Astrocyte of the spinal cord (primary cell): ENCODE measurements at places on chromosomes 5 and 9.

DNA sequence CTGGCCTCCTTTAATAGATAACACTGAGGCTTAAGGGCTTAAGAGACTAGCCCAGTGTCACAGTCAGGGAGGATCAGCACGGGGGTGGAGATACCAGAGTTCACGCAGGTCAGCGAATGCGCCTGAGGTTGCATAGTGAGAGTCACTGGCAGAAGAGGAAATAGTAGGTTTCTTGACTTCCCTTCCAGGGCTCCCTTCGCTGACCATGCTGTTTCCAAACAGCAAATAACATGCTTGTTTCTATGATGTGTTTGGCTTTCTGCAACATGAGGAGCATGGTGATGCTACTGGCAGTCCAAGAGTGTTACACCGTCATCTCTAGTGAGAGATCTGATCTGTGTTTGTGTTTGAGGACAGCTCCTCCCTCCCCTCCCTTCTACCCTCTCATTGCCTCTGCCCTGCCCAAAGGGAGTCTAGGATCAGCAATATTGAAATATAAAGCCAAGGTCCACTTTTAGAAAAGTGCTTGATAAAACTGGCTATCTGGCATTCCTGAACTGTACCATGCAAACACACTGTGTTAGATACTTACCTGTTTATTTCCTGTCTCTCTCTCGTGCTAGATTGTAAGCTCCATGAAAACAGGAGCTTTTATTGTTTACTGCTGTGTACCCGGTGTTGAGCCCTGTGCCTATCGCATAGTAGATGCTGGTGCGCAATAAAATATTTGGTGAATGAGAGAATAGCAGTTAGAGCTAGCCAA is 12.3 kb downstream of the TLE4 start:
- no peak for DNase-seq

DNA sequence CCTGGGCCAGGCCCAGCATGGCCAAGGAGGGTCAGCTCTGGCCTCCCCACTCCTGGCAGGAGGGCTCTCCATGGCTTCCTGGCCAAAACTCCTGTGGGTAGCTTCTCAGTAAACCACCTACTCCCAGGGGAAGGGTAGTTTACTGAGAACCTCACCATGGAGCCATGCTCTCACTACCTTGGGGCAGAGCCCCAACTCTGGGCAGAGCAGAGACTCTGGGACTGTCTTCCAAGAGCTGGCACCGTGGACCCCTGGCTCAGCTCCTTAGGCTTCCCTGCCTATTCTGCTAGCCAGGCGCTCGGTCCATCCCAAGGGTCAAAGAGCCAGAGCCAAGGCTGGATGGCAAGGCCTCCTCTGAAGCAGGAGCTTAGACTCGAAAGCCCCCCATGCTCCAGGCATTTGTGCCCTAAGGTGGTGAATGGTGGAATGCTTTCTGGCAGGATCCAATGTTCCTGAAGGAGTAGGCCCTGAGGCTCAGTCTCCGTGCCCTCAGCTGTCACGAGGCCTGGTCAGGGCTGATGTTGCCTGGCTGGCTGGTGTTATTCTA is 19.6 kb downstream of the TCF7 start:
- DNase-seq = no peak

- peak; percentile 95 for DNase-seq
Observed at GRCh38 chr5:84287951-84288350, 96.7 kb downstream of the EDIL3 start.

GRCh38 chr5:141811287-141812155 is 66.7 kb downstream of the PCDH1 start:
- no peak for DNase-seq

- DNase-seq = peak; percentile 69
Observed at GRCh38 chr9:96327694-96328352, 25.8 kb upstream of the HSD17B3 start.

- no peak for DNase-seq
Observed at GRCh38 chr9:84670138-84671041, 861 bp downstream of the NTRK2 start.

DNA sequence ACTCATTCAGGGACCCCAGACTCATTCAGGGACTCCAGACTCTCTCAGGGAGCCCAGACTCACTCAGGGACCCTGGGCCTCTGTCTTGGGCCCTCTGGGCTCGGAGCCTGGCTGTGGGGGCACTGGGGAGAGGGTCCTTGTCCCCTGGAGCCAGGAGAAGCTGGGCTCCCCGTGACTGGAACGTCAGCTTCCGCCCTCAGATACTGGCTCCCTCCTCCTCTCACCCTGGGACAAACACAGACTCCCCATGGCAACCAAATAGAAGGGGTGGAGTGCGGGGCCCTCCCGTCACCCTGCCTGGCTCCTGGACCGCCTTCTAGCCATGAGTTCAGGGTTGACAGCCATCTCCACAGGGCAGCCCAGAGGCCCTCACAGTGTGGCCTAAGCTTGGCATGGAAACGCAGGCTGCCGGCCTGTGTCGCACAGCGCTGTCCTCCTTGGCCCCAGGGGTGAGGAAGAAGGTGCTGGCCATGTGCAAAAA is 27.6 kb downstream of the ZDHHC11B start:
- no peak for DNase-seq

DNA sequence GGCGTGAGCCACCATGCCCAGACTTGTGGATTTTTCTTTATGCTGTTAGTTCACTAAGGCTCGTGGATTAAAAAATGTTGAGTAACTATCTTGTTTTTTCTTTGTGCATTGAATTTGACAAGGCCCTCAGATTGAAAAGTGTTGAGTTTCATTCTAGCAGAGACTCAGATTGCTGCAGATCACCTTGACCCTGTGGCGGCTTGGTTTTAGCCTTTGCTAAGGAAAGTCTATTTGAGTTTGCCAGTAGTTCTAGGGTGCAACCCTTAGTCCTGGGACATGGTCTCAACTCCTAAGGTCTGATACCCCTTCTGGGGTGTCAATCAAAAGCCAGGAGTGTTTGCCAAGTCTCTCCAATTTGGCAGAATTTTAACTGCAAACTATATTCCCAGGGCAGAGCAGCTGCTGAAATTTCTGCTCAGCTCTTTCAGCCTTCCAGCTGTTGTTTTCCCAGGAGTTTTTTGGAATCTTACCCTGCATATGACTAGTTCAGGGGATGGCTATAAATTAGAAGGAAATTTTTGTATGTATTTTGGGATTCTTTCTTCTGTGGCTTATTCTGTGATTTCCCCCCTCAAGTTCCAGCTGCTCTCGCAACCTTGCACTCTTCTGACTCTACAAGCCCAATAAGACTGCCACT is 84.3 kb upstream of the HAND1 start:
- no peak for DNase-seq

GRCh38 chr9:35186524-35186923 is 24.7 kb downstream of the UNC13B start:
- no peak for DNase-seq

GRCh38 chr5:162769019-162769418 is 668.4 kb upstream of the CCNG1 start:
- no peak for DNase-seq

DNA sequence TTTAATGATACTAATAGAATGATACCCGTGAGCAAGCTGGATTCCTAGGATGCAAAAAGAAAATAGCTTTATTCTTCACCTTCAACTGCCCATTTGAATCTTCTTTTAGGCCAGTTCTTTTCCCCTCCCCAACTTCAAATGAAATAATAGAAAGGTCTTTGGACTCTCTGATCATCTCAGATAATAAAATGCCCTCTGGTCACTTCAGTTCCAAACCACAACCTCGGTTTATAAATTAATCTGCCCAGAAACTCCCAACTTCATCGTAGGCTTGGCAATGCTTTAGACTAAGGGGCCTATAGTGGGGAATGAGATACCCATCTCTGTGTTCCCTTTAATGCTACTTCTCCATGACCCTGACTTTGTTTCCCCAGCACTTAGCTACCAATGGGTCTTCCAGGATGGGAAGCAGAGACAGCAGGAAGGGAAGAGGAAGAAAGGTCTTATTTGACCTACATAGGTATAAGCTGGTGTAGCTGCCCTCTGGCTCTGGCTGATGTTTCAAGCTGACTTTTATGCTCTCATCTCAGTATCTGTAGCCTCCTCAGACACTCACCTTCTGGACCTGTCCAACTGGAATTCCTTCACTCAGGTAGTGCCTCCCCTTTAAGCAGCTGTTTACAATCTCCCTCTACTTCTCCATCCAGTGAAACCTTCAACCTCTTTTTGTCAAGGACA is 47.2 kb upstream of the RAD23B start:
- no peak for DNase-seq

- no peak for DNase-seq
Observed at GRCh38 chr5:95812074-95812471, 10.5 kb downstream of the GLRX start.

GRCh38 chr5:139561655-139562451 is 714 bp downstream of the UBE2D2 start:
- peak; percentile 22 for DNase-seq

- no peak for DNase-seq
Observed at GRCh38 chr9:32260151-32260862, 124.1 kb upstream of the ACO1 start.

GRCh38 chr5:9466697-9467096 is 79.2 kb downstream of the SEMA5A start:
- no peak for DNase-seq

DNA sequence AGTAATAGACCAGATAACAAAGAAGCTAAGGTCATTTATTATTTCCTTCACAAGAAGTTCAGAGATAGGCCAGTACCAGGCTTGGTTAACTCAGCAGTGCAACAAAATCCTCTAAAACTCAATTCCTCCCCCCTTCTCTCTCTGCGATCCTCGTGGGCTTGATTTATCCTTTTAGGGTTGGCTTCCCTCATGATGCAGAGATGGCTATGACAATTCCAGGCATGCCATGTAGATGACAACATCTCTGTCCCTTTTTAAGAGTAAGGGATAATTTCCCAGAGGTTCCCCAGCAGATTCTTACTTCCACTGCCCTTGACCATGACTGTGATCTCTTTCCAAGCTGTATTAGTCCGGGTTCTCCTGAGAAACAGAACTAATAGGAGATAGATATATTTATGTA is 28.7 kb upstream of the DAP start:
- no peak for DNase-seq

DNA sequence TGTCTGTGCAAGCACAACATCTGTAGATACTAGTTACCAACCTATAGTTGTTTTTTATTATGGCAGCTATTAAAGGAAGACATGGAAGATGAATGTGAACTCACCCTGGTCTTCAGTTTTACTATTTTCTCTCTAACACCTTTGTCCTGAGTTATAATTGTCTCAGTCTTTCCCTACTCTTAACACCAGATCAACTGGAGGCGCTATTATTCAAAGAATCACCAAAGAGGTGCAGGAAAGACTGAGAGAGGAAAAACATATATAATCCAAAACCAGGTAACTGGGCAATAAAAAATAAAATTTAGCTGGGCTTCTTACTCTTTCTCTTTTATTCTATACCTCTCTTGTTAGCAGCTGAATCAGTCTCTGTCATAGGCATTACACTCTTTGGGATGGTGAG is 134.2 kb upstream of the C6 start:
- DNase-seq = no peak

DNA sequence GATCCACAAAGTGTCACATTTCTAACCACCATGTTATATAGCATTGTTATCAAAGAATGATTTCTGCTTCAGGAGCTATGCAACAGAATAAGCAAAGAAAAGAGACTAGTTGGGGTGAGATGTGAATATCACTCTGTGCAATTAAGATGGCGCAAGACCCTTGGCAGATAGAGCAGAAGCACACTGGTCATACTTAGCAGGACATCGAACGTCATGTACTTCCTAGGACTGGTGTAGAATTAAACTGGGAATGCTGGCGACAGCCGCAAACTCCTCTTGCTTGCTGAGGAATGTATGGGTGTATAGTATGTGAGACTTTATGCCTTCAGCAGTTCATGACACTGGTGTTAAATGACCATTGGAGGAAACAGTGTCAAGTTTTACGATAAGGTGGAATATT is 207.0 kb downstream of the LRRC70 start:
- no peak for DNase-seq

GRCh38 chr5:61401726-61402125 is 69.7 kb downstream of the ZSWIM6 start:
- peak; percentile 72 for DNase-seq

- DNase-seq = no peak
Observed at GRCh38 chr5:126801174-126801991, 24.4 kb downstream of the LMNB1 start.

GRCh38 chr5:101253096-101253495 is 350.0 kb upstream of the ST8SIA4 start:
- DNase-seq = no peak

GRCh38 chr9:18707489-18708205 is 233.7 kb downstream of the ADAMTSL1 start:
- no peak for DNase-seq

DNA sequence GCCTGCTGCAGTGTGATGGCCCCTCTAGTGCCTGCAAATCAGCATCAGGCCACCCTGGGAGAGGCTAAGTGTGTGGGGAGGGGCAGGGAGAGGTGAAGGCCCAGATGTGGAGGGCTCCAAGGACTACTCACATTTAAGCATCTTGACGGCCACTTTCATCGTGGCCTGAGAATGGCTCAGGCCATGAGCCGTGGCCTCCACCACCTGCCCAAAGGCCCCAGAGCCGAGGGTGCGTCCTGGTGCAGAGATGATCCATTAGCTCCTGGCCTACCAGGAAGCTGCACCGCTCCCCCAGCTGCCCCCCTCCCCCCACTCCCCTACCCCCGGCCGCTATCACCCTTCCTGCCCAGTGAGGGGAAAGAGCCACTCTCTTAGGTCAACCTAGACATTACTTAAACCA is 31.0 kb downstream of the PDGFRB start:
- no peak for DNase-seq

DNA sequence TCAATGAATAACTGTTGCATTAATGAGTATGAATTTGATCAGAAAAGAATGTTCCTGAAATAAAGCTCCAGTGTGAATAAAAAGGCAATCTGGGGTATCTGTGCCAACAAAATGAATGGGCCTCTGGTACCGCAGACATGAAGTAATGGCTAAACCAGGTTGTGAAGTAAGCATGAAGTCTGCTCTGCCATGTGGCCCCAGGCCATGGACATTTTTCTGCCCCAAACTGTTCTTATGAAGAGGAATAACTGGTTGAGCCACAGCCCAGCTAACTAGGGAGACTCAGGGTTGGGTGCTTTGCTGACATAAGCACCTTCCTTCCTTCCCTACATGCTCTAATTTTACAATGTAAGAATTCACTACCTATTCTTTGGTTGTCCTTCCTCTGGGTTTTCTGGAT is 147.4 kb upstream of the LRRTM2 start:
- no peak for DNase-seq

DNA sequence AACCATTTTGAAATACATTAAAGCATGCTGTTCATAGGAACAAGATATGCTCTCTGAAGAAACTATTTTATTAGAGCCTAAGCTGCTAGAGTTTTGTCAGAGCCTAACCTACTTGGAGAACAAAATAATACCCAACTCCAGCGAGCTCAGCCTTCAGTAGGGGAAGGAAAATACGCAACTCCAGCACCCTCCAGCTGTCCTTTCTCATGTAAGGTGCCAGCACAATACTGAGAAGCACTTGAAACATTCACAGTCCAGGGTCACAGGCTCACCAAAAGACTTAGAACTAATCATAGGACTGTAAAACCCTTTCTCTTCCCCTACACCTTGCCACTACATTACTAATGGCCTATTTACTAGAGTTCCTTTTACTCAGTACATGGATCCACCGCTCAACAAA is 18.9 kb downstream of the DPYSL3 start:
- no peak for DNase-seq

GRCh38 chr9:116697362-116697761 is 10.3 kb downstream of the TRIM32 start:
- DNase-seq = peak; percentile 48
